ENCODE measurements at places on chromosomes 6 and 20. TPM values are rescaled to one million over a fixed set of nuclear protein-coding genes. Genes with fewer than 3 reads are reported as not detected.

NUP43 gene
- total RNA-seq = 22.4 TPM

DNA sequence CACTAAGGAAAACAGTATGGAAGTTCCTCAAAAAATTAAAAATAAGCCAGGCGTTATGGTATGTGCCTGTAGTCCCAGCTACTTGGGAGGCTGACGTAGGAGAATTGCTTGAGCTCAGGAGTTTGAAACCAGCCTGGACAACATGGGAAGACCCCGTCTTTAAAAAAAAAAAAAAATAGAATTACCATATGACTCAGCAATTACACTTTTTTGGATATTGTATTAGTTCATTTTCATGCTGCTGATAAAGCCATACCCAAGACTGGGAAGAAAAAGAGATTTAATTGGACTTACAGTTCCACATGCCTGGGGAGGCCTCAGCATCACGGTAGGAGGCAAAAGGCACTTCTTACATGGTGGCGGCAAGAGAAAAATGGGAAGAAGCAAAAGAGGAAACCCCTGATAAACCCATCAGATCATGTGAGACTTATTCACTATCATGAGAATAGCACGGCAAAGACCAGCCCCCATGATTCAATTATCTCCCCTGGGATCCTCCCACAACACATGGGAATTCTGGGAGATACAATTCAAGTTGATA is 10.8 kb upstream of the SMIM29 start:
- no peaks in the 10 kb centered on the region for H3K27me3 ChIP-seq
- no peaks in the 10 kb centered on the region for H3K4me1 ChIP-seq
- no peaks in the 10 kb centered on the region for H3K36me3 ChIP-seq
- no peak for DNase-seq
- H3K27ac ChIP-seq = no peak overlapping the region

GRCh38 chr20:40525351-40525750 is 163.7 kb downstream of the MAFB start:
- no peak for DNase-seq
- no peaks in the 10 kb centered on the region for H3K27me3 ChIP-seq
- no peaks in the 10 kb centered on the region for H3K4me1 ChIP-seq
- H3K36me3 ChIP-seq = no peaks in the 10 kb centered on the region

- DNase-seq = no peak
- no peaks in the 10 kb centered on the region for H3K4me1 ChIP-seq
- no peak overlapping the region for H3K27ac ChIP-seq
- no peaks in the 10 kb centered on the region for H3K27me3 ChIP-seq
- H3K4me3 ChIP-seq = no peak overlapping the region
- no peaks in the 10 kb centered on the region for H3K36me3 ChIP-seq
Observed at GRCh38 chr20:33561692-33562601, 72.1 kb downstream of the CBFA2T2 start.

All from CD4-positive, CD25-positive, alpha-beta regulatory T cell (primary cell).